ENCODE measurements at places on chromosomes 3 and 15.

DNA sequence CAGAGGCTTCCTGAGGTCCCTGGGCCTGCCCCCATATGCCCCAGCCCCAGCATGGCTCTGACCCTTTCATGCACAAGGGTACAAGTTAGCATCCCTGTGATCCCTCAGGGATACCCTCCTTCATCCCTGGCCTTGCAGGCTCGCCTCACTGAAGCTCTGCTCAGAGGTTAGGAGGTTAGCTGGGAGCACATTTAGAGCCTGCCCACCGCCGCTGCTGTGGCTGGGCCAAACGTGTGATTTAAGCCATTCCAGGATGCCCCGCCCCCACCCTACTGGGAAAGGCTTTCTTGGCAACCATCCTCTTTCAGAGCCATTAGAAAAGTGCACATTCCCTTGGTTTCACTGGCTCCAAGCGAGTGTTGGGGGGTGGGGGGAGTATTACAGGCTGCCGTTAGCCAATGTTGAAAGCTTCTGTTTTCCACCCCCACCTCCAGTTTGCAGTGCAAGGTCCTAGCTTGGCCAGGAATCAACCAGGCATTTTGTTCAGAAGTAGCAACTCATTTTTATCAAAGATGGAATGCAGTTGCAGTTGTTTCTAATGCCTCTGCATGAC, 6.3 kb upstream of the HES1 start:
- DNase-seq: no peak

DNA sequence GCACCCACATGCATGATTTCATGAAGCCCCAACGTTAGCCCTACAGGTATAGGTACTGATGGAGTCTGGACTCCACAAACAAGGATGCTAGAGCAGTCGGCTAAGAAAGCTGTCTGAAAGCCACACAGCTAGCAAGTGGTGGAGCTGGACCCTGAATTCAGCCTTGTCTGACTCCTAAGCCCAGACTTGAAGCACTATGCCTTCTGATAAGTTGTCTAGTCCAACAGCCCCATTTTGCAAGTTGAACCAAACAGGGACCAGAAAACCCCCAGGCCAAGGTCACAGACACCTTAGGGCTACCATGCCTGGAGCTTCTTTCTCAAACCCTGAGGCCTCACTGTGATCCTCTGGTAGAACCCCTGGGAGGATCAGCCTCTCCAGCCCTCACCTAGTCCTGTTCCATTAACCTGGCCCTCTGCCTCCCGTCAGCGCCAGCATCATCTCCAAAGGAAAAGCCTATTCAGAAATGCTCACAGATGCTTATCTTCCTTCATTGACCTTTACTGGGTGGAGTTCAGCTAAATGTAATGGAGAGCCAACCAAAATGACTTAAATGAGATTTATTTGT, 1.7 kb upstream of the SLCO2A1 start:
- DNase-seq: no peak

- no peak for DNase-seq
Measured at GRCh38 chr3:63968612-63969350, 54.5 kb downstream of the PSMD6 start.

GRCh38 chr15:56674857-56675256, 58.5 kb downstream of the ZNF280D start:
- no peak for DNase-seq

- no peak for DNase-seq
Measured at GRCh38 chr15:34217587-34218225, 7.1 kb upstream of the EMC4 start.

GRCh38 chr3:149368201-149368673, 9.2 kb downstream of the TM4SF1 start:
- no peak for DNase-seq

Data from DMS79 (cell line).